NCI-H187 (cell line): ENCODE measurements at places on chromosomes 7 and 10.

DNA sequence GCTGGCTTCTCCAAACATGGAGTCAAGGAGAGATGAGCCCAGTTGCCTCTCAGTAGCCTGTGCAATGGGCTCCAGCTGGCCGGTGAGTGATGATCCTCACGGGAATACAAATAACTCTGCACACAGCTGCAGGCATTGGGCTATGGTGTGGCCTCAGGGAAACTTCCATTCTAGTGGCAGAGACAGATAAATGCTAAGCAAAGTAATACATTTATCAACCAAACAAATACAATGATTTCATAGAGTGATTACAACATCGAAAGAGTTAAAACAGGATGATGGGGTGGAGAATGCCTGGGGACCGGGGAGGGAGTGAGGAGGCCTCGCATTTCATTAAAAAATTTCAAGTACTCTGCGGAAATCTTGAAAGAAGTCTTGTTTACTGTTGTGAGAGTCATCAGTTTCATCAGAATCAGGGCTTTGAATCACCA is 15.0 kb upstream of the AKR1B1 start:
- no peak for DNase-seq

GRCh38 chr10:102452672-102453340 is 1.5 kb upstream of the C10orf95 start:
- no peak for DNase-seq

GRCh38 chr7:47185170-47185569 is 396.7 kb downstream of the TNS3 start:
- no peak for DNase-seq

DNA sequence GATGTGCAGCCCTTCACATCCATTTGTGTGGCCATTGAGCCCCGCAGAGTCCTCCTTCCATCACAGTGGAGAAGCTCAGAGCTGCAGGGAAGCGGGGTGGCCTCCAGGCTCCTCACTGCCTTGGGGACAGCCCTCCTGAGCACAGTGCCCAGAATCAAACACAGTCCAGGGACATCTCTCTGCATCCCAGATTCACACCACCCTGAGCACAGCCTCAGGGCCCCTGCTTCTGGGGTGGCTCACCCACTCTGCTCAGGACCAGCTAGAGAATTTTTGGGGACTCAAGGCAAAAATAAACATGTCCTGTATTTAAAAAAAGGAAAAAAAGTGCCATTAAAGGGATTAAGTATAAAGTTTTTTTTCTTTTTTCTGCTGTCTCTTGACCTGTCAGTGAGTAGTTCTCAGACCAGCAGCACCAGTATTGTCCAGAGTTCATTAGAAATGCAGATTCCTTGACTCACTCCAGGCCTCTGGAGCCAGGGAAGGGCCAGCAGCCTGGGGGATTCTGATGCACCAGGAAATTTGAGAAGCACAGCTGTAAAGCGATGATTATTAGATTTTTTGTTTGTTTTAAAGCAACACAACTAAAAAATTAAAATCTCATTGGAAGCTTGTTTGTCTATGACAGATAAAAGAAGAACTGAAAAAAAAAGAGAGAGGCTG is 61.6 kb downstream of the ARHGAP22 start:
- no peak for DNase-seq

DNA sequence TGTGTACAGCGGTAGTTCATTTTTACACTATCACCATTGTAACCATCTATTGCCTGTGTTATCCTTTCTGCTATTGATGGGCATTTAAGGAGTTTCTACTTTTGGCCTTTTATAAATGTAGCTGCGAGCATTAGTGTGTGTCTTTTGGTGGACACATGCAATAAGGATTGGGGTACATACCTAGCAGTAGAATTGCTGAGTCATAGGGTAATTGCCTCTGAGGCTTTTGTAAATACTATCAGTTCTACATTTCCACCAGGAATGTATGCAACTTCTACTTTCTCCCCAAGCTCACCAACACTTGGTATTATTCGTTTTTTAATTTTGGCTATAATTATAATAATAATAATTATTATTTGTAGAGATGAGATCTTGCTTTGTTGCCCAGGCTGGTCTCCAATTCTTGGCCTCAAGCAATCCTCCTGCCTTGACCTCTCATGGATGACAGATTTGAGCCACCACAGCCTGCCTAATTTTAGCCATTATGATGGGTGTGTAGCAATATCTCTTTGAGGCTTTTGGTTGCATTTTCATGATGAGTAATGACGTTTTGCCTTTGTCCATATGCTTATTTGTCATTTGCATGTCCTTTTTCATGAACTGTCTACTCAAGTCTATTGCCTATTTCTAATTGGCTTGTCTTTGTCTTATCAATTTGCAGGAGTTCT is 277.0 kb downstream of the ACTR3B start:
- DNase-seq = no peak

- no peak for DNase-seq
These were observed 19.9 kb upstream of the ZEB1 start for GRCh38 chr10:31299119-31299518.

DNA sequence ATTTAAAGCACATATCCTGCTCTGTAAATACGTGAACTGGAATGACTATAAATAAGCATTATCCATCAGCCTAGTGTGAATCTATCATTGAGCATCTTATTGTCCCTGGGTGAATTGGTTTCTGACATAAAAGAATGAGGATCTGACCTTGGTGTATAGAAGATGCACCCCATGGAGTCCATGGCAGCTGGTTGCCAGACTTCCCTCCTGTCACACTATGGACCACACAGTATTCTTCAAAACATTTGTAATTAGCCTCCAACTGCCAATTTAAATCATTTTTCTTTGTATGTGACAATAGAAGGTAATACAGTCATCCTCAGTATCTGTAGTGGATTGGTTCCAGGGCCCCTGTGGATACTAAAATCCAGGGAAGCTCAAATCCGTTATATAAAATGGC is 238.1 kb upstream of the ZWINT start:
- no peak for DNase-seq

DNA sequence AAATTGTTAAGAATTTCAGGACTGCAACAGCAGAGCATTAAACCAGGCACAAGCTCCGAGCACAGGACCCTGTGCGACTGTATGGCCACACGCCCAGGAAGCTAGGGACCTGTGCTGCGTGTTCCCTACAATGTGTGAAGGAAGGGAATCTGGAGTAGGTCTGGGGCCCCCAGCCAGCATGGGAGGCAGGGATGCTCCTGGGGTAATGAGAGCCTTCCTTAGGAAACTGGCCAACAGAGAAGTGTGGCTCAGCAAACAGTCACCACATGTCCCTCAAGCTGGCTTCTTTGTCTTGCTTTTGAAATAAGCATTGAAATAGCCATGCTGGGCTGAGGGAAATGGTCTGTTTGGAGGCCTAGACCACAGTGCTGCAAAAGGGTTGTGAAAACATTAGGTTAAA is 8.2 kb downstream of the BLNK start:
- DNase-seq = no peak

DNA sequence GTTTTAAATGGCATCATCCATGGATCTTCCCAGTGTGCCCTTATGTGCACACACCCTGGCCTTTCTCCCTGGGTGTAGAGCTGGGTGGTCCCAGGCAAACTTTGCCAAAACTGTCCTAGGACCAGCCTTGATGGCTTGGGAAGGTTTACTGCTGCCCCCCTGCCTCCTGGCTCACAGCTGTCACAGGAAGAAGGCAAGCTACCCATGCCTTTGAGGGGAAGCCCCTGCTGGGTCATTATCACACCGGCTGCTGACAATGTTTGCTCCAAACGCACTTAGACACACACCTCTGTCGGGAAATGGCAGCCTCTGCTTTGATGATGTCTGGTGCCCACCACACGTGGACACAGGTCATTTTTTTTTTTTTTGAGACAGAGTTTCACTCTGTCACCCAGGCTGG is 25.2 kb upstream of the FIGNL1 start:
- DNase-seq = no peak

DNA sequence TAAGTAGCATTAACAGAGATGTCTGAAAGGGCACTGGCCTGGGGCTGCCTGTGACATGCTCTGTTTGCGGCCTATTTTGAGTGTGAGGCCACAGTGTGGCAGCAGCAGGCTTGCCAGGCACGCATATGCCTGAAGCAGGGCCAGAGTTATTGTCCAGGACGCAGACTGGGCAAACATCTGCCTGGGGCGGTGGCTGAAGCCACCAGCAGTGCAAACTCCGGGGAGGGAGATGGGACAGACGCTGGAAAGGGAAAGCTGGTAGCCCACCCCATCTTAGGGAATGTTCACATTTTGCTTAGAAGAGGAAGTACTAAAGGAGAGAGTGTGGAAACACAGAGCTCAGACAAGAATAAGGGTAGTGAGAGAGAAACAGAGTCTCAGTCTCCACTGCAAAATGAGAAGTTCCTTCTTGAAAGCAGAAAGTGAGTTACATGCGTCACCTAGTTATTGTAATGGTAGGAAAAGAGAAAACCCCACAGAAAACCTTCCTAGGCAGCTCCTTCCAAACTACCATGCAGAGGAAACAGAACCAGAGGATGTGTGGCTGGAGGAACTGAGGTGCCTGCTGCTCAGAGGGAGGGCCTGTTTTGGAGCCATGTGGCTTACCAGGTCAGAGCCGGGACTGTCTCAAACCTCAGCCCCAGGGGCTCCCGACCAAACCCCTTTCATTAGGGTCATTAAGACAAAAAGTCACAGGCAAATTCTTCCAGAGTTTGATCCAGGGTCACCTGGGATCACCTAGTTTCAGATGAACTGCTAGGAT is 14.5 kb downstream of the AKR1B1 start:
- no peak for DNase-seq

DNA sequence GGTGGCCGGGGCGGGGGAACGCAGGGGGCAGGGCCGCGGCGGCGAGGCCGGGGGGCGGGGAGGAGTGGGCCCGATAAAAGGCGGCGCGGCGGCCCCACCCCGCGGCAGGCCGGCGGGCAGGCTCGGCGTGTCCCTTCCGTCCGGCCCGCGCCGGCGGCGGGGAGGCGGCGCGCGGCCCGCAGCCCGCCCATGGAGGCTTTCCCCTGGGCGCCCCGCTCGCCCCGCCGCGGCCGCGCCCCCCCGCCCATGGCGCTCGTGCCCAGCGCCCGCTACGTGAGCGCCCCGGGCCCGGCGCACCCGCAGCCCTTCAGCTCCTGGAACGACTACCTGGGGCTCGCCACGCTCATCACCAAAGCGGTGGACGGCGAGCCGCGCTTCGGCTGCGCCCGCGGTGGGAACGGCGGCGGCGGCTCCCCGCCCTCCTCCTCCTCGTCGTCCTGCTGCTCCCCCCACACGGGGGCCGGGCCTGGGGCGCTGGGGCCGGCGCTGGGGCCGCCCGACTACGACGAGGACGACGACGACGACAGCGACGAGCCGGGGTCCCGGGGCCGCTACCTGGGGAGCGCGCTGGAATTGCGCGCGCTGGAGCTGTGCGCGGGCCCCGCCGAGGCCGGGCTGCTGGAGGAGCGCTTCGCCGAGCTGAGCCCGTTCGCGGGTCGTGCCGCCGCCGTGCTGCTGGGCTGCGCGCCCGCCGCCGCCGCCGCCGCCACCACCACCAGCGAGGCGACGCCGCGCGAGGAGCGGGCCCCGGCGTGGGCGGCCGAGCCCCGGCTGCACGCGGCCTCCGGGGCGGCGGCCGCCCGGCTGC is at the start of gene NANOS1:
Gene NANOS1 (plus strand): TSS at position 102 of the 808 bp plus-strand sequence. CDS start 88 bp downstream, at position 190.
- no peak for DNase-seq
